ENCODE measurements at places on chromosomes 4 and X.

GRCh38 chrX:64850371-64851082 lies 125.7 kb downstream of the ZC4H2 start:
- DNase-seq, result no peak

GRCh38 chr4:109009909-109010308 lies 247.1 kb upstream of the ETNPPL start:
- DNase-seq, result no peak

GRCh38 chr4:3463556-3464348 lies 646 bp downstream of the DOK7 start:
- no peak for DNase-seq

GRCh38 chr4:45072981-45073380 lies 346.6 kb upstream of the GNPDA2 start:
- no peak for DNase-seq

- DNase-seq, result no peak
Observed at GRCh38 chr4:5460106-5460801, 248.1 kb downstream of the EVC2 start.

DNA sequence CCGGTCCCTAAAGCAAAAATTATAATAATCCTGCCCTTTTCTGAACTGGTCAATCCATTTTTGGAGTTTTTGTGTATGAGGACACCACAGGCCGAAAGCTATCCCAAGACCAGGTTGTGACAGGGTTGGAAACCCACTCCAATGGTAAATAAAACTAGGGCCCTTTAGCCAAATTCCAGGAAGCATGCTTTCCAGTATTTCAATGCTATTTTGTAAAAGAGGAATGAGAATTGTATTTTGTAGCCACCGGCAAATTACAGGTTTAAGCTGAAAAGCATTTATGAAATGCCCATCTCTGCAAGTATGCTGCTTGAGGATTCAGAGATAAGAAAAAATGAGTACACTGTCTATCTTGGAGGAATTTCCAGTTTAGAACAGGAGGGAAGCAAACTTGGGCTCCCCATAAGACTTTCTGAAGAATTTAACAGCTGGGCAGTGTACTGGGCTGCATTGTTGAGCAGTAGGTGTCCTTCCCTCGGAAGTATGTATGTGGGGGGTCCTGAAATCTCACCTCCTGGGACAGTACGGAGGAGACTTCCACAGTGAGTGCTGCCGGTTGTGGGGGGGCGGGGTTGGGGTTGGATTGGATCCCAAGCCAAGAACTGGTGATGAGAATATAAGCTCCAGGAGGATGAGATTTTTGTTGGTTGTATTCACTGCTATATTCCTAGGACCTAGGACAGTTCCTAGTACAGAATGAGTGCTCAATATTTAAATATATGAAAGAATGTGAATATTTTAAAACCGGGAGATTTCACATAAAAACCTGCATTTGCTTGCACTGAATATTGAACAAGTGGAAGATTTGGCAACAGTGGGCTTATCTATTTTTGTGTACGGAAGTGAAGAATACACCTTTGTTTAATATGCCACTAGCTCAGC lies 26.8 kb downstream of the OCIAD2 start:
- no peak for DNase-seq

- DNase-seq, result peak; percentile 91
Observed at GRCh38 chr4:143335979-143336780, 496 bp upstream of the GAB1 start.

Measured in pancreas (tissue), 10 donors.